Adipocyte (in vitro differentiated cells): ENCODE measurements at places on chromosomes 5 and 9.

DNA sequence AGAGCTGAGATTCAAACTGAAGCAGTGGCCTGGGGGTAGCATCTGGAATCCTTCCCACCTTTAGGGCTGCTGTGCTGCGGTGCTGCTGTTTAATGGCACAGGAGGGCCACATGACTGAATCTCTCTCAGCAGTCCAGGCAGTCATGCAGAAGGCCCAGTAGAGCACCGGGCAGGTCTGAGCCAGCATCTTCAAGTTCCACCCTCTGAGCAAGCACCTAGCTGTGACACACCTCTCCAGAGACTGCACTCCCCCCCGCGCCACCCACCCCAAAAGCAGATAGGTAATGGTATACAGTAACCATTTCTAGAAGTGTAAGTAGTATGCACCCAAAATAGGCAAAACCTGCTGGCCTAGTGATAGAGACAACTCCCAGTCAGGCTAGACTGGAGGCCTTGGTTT is 8.2 kb downstream of the IL4 start:
- DNase-seq = no peak

GRCh38 chr5:18546591-18546990 is 912.3 kb downstream of the TAF11L14 start:
- DNase-seq = no peak

DNA sequence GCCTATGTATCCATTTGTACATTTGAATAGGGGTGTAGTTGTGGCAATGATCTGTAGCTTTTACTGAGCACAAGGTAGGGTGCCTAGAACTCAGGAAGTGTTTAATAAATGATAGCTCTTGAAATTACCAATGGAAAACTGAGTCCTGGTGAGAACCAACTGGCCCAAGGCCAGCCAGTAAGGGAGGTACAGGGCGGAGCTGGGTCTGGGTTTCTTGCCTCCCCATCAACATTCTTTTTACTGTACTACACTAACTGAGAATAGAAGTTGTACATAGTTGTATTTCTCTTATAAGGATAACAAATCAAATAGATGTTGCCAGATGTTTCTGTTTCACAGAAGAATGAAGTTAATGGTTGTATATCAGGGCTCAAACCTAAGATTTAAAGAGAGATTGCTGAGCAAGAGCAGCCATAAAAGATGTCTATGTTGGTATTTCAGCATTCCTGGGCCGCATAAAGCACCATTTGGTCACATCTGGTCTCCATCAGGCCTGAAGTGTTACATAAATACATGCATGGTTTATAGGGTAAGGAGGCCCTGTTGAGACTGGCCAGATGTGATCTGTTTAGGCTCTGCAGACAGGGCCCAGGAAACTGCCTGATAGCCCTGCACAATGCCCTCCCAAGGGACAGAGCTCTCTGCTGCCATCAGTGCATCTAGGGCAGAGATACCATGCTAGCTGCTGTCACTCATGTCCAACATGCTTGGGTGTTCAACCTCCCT is 210.5 kb downstream of the NXNL2 start:
- DNase-seq = peak; percentile 91

GRCh38 chr5:31378136-31378535 is 153.8 kb downstream of the DROSHA start:
- no peak for DNase-seq

DNA sequence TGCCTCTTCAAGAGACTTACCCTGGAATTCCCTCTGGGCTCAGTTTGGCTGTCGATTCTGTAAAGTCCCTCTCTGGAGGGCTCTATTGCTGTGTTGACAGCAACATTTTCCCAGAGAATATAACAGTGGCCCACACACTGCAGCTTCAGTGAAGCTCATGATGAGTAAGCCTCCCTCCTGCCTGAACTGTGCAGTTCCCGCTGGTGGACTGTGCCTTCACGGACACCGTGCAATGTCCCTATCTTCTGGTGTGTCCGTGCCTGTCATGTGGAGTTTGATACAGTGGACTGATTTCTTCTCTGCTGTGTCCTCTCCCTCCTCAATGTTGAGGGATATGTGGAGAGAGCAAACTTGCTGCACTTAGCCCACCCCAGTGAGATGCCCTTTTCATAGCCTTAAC is 109.0 kb downstream of the NTRK2 start:
- no peak for DNase-seq

DNA sequence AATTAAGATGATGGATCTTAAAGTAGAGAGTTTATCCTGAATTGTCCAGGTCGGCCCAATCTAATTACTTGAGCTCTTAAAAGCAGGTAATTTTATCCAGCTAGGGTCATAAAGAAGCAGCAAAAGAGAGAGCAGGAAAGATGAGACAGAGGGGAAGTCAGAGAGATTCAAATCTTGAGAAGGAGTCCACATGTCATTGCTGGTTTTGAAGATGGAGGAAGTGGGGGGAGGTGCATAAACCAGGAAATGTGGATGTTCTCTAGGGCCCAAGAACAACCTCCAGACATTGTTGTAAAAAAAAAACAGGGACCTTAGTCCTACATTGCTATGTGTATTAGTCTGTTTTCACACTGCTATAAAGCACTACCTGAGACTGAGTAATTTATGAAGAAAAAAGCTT is 66.4 kb downstream of the SLCO4C1 start:
- no peak for DNase-seq

DNA sequence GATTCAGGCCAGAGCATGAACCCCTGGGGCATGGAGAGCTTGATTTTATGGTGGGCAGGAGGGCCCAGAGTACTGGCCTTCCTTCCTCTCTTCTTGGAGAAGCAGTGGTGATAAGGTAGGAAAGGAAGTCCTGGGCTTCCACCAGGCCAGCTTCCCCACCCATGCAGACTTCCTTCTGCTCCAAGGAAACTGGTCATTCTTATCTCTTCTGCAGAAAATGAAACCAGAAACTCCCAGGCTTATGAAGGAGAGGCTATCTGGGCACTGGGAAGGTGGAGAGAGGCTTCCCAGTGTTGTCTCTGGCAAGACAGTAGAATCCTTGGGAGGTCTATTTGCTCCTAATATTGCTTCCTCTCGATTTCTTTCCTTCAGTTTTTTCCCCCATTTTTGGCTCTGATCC is 110.5 kb upstream of the EQTN start:
- no peak for DNase-seq

- no peak for DNase-seq
Observed at GRCh38 chr5:11602298-11602697, 301.9 kb downstream of the CTNND2 start.

DNA sequence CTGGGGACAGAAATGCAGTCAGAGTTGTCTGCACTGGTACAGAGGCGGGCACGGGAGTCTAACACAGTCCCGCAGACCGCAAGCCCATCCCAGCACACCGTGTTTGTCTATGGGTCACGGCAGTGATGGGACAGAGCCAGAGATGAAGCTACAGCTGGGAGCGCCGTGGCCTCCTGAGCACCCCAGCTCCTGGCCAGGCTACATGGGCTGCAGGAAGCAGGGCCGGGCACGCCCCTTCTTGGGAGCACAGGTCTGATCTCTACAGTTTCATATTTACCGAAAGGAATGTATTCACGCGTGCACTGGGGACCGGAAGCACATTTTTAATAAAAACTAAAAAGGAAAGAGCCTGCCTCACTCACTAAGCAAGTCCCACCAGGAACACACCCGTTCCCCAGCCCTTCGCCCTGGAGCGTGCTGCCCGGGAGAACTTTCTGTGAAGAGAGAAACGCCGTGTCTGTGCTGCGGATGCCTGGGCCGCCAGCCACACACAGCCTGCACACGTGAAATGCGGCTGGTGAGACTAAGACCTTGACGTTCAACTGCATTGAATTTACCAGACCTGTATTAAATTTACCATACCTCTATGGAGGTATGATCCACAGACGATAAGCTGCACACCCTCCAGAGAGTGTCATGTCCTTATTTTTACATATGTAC is 81.1 kb downstream of the VAV2 start:
- DNase-seq = no peak

GRCh38 chr5:112866739-112867138 is 5.7 kb downstream of the SRP19 start:
- DNase-seq = no peak

- no peak for DNase-seq
Observed at GRCh38 chr5:77643654-77644370, 5.3 kb upstream of the OTP start.

- DNase-seq = no peak
Observed at GRCh38 chr5:81879936-81880335, 91.9 kb upstream of the ATG10 start.

- peak; percentile 86 for DNase-seq
Observed at GRCh38 chr9:88950341-88951154, 40.7 kb upstream of the S1PR3 start.

DNA sequence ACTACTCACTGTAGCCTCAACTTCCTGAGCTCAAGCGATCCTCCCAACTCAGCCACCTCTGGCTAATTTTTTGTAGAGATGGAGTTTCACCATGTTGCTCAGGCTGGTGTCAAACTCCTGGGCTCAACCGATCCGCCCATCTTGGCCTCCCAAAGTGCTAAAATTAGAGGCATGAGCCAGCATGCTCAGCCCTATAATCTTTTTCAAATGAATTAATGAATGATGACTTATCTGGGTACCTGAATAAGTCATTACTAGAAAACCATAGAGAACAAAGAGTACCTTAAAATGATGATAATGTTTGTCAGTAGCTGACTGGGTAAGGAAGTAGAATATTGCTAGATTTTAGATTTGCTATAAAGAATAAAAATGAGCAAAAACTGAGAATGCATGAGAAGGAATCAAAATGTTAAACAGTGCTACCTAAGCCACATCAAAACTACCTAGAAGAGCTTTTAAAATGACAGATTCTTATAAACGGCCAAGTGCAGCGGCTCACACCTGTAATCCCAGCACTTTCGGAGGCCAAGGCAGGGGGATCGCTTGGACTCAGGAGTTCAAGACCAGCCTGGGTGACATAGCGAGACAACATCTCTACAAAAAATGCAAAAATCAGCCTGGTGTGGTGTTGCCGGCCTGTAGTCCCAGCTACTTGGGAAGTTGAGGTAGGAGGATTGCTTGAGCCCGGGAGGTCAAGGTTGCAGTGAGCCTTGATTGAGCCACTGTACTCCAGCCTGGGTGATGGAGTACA is 13.6 kb downstream of the FNBP1 start:
- no peak for DNase-seq

GRCh38 chr5:41973887-41974286 is 48.8 kb downstream of the FBXO4 start:
- no peak for DNase-seq

GRCh38 chr9:123929870-123930831 is at the start of gene DENND1A:
Gene DENND1A (minus strand): TSS chr9:123930126. CDS start chr9:123929905, 221 bp downstream.
- DNase-seq = peak; percentile 95

DNA sequence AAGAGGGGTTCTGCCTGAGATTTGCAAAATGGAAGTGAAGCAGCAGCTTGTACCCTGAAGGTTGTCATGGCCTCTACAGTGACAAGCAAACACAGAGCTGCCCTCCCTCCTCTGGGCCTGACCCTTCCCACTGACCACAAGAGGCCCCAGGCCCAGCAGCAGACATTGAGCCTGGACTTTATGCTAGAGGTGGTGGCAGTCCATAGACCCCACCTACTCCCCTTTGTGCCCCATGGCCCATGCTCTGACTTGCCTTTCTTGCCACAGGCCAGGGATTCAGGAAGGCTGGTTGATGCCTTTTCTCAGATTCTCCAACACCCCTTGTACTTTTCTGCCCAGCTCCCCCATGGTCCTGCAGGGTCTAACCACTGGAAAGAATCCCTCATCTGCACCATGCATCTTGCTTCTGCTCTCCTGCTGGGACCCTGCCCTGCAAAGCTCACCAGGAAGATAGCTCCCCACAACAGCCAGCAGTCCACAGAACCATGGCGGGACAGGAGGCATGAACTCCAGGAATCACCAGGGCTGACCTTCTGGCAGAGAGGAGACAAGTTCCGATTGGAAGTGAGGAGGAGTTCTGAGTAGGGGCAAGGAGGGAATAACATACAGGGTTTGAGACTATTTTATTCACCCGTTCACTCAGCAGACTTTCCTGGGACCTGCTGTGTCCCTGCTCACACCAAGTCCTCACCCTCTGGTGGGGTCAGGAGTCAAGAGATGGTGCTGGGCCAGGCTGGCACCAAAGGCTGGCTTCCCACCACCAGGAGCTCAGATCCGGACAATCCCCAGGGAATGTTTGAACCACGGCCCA is 263.8 kb downstream of the SYK start:
- no peak for DNase-seq

DNA sequence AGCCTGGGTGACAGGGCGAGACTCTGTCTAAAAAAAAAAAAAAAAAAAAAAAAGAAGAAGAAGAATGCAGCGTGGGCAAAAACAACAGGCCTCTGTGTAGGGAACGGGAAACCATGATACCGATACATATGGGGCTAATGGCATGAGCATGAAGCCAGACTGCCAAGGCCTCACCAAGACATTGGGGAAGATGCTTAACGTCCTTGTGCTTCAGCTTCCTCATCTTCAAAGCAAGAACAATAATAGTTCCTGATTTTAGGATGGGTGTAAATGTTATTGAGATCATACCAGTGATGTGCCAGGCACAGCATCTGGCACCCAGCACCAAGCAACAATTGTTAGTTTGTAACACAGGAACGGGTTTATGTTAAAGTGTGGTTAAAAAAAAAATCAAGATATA is 51.4 kb downstream of the NEURL1B start:
- DNase-seq = no peak

- no peak for DNase-seq
Observed at GRCh38 chr5:93305984-93306383, 275.0 kb downstream of the NR2F1-AS1 start.

- DNase-seq = no peak
Observed at GRCh38 chr5:36889264-36889663, 12.7 kb downstream of the NIPBL start.

- no peak for DNase-seq
Observed at GRCh38 chr9:137970098-137970497, 92.5 kb downstream of the CACNA1B start.
